ENCODE measurements at places on chromosomes 6 and 20.

GRCh38 chr6:14067656-14068055 is 49.9 kb upstream of the CD83 start:
- no peak for DNase-seq

- DNase-seq: no peak
These were observed 3.9 kb downstream of the HEY2 start for GRCh38 chr6:125753218-125753936.

GRCh38 chr20:57902473-57902872 is 192.7 kb upstream of the PMEPA1 start:
- no peak for DNase-seq

- DNase-seq: no peak
These were observed 91.6 kb downstream of the RAMACL start for GRCh38 chr6:166494757-166495486.

GRCh38 chr6:42239736-42240375 is 22.2 kb upstream of the MRPS10 start:
- DNase-seq: no peak

- DNase-seq: no peak
These were observed 31.8 kb downstream of the SUN5 start for GRCh38 chr20:32972181-32973076.

GRCh38 chr6:52497652-52498408 is 77.7 kb downstream of the EFHC1 start:
- peak; percentile 55 for DNase-seq

DNA sequence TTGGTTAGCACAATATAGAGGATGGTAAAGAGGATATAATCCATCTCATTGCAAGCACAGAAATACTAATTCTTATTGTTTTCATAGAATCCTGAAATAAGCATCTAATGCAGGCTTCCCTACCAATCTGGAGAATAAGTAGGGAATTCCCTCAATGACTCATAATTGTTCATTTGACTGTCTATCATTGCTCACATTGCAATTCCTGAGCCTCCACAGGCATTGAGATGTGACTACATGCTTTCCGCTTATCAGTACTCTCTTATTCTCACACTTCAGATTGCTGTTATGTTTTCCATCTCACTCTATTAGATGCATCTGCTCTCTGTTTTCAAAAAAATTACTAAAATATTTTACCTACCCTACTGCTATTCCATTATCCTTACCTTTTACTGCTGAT is 216.2 kb upstream of the PRSS16 start:
- no peak for DNase-seq

DNA sequence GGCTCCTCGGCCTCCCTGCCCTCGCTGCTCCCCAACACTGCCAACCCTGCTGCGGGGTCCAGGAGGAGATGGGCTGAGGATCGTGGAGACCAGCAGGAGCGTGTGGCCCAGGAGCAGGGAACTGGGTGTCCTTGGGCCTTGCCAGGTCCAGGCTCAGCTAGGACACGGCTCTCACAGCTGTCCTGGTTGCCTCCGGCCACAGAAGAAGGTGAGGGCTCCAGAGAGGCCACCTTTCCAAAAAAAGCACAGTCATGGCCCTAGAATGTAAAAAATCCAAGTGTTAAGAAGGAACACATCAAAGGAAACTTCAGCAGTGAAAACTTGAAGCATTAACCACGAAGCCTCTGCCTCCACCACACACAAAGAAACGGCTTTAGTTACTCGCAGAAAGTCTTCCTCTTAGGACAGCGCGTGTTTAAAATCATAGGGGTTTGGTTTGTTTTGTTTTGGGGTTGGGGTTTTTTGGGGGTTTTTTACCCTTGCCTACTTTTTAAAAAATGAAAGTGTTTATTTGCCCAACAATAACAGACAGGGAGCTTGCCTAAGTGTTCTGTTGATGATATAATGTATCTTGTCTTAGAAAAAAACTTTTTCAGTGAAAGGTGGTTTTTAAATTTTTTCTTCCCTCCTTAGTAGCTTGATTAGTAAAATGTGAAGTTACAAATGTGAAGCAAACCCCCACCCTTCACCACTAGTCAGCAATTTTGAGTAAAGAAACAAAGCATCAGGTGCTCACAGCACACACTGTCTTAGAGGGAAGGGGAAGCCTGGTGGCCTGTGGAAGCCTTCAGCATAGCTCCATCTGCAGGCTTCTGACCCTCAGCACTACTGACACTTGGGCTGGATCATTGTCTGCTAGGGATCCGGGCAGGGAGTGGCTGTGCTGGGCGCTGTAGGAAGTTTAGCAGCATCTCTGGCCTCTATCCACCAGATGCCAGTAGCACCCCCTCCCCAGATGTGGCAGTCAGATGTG is 60.0 kb downstream of the PTPN1 start:
- DNase-seq: no peak

- DNase-seq: no peak
These were observed 27.6 kb downstream of the PREX1 start for GRCh38 chr20:48800177-48800576.

DNA sequence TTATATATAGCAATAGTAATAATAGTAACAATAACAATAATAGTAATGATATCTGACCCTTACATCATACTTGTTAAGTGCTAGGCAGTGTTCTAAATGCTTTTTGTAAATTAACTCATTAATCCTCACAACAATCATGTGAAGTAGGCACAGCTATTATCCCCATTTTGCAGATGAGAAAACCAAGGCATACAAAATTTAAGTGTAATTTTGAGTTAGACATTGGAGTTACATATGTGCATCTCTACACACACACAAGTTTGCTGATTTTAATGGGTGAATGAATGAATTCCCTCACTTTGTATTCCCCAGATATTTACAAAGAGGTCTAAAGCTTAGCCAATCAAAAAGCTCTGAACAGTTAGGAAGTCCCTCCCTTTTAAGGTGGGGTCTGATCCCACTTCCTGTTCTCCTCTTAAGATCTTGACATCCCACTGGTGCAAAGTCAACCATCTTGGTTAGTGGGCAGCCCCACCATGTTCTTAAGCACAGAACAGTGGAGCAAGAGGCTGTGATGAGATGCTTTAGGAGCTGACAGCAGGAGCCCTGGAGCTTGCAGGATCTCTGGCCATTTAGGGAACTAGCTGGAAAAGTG is 85.3 kb upstream of the FOXP4 start:
- no peak for DNase-seq

DNA sequence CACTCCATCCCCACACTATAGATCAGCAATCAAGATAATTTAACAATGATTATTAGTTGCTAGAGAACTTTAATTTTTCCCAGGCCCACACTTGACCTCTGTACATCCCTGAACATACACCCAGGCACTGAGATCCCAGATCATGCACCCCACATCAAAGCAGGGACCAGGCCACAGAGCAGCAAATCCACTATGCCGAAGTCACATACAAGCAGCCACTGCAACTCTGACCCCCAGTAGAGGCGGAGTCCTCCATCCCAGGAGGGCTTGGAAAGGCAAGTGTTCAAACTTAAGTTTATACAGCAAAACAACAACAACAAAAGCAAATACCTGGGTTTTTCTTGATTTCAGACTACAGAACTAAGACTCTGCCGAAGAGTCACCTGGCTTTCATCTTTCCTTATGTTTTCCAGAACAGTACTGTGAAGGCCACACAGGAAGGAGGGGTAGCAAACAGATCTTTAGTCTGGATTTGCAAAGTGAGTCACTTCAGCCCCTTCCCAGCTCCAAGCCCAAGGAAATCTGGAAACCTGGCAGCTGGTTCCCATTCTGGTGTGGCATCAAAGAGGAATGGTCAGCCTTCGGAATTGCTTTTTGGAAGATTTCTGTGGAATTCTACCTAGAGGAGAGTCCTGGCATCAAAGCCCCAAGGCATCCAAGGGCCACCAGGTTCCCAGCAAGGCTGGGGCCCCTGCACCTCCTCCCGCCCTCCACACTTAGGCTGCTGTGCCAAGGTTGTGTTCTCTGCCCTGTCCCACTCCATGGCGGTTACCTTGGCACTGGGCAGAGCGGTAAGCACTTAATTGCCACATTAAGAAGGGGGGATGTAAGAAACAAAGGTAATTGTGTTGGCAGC is 7.3 kb downstream of the JAG1 start:
- DNase-seq: no peak

GRCh38 chr20:38631155-38632022 is 29.8 kb downstream of the ARHGAP40 start:
- DNase-seq: no peak

DNA sequence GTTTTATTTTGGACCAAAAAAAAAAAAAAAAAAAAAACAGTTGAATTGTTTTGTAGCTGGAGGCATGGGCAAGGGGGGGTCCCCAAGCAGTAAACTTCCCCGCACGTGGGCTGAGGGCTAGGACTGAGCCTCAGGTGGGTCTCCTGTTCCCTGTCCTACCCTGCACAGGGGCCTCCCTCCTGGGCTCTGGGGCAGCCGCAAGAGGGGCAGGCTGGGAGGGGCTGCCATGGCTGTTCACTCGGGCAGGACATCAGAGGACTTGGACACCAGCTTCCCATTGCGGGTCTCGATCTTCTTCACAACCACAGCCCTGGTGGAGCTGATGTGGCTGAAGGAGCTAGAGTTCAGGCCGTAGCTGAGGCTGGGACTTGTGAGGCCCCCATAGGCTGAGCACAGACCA is 21.1 kb downstream of the SGK1 start:
- DNase-seq: no peak

DNA sequence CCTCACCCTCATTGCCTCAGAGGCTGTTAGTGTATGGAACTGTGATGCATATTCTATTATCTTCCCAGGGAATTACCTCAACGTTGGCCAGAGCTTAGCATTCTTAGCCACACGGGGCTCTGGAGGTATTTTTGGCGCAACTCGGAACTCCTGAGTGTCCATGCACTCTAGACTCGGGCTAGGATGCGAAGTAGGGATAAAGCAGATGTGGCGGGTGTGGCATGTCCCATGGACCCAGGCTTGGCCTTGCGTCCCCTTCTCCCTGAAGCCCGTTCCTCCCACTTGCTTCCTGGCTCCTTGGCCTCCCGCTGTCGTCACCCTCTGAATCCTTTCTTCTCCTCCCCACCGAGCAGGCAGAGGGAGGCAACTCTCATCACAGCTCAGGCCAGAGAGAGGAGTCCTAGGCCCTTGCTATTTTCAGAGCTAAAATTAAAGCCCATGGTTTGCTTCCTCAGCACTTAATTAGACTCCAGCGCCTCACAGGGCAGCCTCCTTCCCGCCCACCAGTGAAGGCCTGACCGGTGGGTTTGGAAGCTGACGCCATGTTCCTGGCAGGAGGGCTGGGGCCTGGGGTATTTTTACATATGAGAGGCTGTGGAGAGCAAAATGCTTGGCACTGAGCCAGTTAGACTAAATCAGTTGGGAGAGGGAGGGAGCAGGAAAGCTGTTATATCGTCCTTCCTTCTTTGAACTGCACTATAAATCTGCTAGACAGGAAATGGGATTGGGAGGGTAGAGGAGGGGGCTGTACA is 138.7 kb downstream of the FOXO3 start:
- peak; percentile 49 for DNase-seq

GRCh38 chr20:64188091-64188490 is 23.8 kb downstream of the MYT1 start:
- no peak for DNase-seq

- no peak for DNase-seq
These were observed 12.8 kb upstream of the ZNF831 start for GRCh38 chr20:59150821-59151251.

- no peak for DNase-seq
These were observed 568.5 kb upstream of the ID4 start for GRCh38 chr6:19268718-19269117.

DNA sequence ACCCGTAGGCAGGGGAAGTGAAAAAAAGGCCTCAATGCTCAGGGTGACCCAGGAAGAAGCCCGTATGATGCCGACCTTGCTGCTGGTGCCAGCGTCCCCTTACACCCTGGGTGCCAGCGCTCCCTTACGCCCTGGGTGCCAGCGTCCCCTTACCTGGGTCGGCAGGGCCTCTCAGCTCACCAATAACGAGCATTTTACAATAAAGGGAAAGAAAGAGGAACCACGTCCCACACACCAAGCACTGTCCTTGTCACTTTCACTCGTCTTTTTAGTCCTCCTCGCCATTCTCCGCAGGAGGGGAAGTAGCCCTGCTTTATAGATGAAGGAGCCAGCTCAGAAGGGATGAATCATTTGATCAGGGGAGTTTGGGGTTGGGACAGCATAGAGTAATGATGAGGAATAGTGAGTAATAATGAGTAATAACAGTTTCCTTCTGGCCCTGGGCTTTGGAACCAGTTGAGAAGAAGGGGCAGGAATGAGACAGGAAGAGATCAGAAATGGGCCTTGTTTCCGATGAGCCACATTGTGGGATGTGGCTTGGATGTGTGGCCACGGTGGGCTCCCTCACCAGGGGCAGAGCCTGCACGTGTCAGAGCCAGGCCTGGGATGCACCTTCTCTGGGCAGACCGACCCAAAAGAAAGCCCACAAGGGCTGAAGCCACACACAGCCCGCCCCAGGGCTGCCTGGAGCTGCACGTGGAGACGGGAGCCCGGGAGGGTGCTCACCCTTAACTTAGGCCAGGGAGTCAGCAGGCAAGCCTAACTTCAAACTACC is 75.7 kb downstream of the SYNJ2 start:
- DNase-seq: no peak

- DNase-seq: no peak
These were observed 281.5 kb upstream of the CDH4 start for GRCh38 chr20:60970601-60971000.

DNA sequence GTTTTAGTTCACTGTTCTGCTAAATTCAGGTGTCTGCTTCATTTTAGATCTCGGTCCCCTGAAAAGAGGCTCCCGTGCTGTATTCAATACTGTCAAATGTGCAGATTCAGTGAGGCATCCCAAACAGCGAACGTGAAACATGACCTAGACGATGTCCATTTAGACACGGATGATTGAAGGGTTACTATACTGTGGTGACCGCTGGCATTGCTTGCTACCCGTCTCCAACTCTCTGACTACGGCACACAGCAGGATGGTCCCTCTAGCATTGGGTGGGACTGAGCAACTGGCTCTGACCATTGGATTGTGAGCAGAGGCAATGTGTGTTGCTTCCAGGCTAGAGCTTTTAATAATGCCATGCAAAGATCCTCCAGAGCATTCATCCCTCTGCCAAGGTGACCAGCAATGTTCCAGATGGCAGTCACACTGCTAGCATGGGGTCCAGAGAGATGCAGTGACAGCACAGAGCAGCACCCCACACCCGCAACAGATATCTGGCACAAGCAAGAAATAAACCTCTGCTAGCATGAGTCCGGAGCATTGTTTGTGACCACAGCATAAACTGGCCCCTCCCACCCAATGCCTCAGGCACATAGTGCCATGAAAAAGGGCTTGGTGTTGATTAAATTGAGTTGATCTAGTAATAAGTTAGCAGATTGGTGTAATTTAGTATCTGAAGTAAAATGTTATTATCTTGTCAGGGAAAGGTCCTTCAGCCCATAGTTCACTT is 9.0 kb downstream of the METTL24 start:
- DNase-seq: no peak
